ENCODE measurements at places on chromosomes 3 and 15.

DNA sequence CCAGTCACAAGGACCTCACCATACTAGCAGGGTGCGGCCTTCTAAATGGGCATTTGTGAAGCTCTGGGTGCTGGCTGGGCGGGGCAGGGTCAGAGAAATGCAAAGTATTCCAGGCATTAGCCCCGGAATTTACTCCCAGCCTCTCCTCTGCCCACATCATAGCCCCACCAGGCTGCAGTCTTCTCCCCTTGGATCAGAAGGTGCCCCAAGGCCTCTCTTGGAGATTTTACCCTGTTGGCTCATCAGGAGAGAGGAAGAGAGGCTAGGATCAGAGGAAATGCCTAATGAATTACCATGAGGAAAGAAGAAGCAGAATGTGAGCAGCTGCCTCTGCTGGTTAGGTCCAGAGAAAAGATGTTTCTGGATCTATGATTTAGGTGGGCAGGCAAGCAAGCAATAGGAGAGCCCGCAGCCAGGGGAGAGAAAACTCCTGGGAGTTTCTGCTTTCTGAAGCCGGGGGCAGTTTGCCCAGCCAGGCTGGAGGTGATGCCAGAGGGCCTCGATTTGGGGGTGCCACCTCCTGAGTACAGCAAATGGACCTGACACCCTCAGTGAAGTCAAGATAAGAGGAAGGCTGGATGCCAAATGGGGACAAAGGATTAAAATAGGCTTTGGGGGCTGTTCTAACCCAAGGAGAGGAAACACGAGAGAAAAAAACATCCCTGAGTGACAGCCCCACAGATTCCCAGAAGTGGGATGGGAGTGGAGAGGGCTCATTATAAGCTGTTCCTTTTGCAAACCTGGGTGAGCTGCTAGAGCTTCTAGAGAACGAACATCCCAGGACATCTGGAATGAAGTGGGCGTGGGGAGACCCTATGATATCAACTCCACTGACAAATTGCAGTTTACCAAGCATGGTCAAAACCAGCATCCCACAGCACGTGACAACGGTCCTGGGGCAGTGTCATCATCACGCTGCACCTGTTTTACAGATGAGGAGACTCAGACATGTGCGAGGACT, 65.4 kb downstream of the BDH1 start:
- no peak for DNase-seq

DNA sequence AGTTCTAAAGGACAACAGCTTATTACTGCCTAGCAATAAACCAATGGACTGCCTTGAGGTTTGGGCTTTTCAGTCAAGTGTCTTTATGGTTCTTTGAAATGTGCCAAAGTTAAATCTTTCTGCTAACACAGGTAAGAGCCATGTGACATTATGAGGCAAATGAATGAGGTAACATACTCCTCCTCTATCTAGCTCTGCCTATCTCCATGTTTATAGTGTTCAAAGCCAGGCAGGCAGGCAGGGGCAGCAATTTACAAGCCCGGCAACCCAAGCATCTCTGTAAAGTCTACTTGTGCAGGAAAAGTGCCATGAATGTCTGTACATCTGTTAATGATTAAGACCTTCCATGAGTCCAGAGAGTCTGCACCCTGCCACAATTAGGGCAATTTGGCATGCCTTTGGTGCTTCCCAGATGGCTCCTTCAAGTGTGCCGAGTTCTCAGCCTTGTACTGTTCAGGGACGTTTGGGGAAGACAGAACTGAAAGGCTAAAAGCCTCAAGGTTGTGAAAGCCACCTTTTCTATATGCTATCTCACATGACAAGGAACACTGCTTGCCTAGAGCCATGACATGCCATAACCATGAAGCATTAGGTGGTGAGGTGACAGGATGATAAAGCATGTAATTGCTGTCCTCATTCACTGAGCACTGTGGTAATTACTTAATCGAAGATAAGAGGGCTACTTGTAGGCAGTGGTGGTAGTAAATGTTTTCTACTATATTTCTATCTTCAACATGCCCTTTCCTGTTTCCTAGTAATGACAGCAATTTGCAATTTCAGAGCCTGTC, 41.4 kb upstream of the EIF1B start:
- no peak for DNase-seq

GRCh38 chr3:109644746-109645145, 307.4 kb upstream of the DPPA4 start:
- DNase-seq: no peak

GRCh38 chr3:59473636-59474035, 423.8 kb upstream of the CFAP20DC start:
- no peak for DNase-seq

DNA sequence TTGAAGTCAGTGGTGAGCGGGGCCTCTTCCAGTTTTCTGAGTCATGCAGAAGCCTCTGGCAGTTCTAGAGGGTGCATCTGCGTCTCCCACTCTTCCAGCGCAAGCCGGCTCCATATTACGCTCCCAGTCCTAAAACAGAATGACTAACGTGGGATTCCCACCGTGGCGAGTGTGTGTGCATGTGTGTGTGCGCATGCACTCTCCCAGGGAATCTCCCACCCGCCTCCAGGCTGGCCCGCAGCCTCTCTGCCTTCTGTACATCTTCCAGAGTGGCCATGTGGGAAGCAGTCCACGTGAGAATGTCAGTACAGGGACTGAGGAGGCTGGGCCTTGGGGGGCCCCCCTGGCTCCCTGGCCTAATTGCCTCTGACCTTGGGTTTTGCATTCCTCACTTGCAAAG, 87.7 kb downstream of the LSM3 start:
- no peak for DNase-seq

DNA sequence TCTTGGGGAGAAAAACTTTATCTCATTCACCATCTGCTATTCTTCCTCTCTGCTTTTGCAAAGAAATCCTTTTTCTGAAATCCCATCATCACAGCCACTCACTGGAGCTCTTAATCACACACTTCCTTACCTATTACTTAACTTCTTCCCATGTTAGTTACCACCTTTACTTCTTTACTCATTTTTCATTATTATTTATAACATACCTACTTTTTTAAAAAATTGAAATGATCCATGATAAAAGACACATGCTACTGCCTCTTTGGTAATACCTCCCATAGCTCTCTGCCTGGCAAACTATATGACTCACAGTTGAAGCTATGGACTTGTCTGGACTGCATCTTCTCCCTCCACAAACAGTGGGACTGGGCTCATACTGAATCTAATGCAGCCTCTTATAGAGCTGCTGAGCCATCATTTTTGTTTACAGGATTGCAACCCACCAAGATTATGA, 150.3 kb downstream of the TNIK start:
- DNase-seq: no peak

DNA sequence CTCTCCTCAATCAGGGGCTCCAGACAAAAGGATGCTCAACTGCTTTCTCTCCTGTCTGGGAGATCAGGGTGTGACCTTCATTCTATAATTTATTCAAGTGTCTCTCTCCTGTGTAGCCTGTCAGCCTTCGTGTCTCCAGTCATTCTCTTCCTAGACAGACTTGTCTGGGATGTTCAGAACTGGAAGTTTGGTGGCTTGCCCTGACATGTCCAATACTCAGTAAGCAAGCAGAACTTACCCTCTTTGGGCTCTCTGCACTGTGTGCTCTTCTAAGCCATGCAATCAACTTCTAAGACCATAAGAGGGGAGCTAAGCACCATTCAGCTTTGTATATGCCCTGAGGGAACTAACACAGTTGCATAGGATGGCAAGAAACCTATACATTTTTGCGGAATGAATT, 14.1 kb downstream of the ACKR2 start:
- DNase-seq: no peak

DNA sequence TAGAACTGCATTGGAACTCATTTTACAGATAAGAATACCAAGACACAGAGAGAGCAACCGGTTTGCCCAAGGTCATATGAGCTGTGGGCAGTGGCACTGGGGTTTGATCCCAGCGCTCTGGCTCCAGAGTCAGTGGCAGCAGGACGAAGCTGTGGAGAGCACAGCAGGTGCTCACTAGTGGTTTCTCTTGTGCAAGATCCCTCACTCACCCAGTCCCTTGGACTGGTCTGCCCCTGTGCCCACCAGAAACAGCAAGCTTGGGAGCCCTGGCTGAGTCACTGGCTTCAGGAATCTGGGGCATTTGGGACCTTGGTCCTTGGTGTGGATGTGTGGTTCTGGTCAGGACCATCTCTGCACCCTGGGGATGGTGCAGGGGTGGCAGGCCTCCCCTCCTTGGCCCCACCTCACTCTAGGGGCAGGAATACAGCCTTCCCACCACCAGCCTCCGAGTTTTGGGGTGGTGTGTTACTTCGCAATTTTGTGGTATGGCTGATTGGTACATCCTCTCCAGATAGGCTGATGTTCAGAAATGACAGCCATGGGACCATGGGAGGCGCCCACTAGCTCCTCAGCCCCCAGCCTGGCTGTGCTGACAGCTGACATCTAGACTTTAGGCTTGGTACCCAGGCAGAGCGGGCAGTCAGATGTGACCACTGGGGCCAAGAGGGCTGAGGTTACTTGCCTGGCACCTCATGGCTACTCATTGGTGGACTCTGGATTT, 104.6 kb downstream of the LSM3 start:
- DNase-seq: no peak

- DNase-seq: no peak
These were observed 125.4 kb upstream of the SPATA16 start for GRCh38 chr3:173266441-173266840.

DNA sequence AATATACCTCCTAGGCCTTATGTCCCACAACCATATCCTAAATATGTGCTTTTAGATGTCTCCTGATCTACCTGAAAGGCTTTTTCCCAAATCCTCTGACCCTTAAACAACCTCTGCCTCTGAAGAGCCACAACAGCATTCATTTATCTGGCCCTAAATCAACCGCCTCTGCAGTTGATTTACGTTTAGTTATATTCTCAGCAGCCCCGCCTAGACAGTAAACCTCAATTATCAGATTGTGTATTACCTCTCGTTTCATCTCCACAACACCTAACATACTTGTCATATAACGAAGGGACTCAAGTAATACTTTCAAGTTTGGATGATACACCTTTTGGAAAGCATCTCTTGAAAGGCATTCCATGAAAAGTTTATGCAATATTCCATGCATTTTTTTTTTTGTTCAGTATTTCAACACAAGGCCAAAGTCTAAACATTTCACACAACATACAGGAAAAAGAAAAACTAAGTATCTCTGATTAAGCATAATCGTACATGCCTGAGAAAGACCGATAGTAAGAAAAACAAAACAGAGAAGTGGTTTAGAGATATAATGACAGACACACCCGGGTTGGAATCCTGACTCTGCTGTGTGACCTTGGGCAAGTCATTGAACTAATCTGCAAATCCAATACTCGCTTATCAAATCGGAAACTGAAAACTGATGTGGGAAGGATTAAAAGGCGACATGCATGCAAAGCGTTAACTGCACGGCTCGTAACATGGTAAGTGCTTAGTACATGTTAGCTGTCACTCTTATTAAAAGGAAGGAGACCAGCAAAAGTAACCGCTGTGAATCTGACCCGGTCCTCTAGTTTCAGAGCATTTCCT, 778 bp downstream of the CRBN start:
- DNase-seq: no peak

- DNase-seq: no peak
These were observed 213.7 kb downstream of the FOXP1 start for GRCh38 chr3:71369701-71370391.

- DNase-seq: no peak
These were observed 199.3 kb downstream of the TNIK start for GRCh38 chr3:171260899-171261298.

- DNase-seq: peak; percentile 24
These were observed 63.6 kb downstream of the FAM81A start for GRCh38 chr15:59501597-59501996.
